Dermis microvascular lymphatic vessel endothelial cell (primary cell): ENCODE measurements at places on chromosomes 3 and 15. TPM values are rescaled to one million over a fixed set of nuclear protein-coding genes. Genes with fewer than 3 reads are reported as not detected.

DNA sequence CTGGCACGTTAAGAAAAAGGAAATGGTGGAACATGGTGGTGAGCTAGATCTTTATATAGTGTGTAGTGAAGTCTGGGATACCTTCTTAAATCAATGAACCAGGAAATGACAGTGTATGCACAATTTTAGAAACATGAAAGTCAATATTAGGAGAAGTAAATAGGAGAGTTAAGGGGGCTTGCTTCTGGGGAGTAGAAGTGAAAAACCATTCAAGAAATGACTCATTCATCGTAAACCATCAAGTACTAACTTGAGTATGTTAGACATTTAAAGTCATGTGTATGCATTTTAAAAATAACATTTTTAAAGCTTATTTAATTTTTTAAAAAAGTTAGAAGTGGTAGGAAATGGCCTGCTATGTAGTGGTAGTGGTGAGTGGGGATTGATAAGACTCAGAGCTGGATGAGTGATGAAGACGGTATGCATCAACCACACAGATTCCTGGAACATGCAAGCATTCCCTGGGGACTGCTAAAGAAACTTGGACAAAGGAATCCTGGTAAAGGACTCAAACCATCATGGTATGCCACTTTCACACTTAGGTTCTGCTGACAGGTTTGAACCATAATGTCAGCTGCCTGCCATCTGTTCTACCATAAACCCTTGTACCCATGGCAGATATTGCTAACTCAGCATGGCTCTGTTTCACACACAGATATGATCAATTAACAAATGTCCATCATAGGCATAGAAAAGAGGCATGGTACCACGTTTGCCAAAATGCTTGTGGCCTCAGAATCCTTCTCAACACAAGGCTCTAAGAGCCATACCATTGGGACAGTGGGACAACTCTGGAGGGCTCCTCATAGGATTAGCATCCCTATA lies 28.9 kb upstream of the MITF start:
- DNase-seq: no peak

DNA sequence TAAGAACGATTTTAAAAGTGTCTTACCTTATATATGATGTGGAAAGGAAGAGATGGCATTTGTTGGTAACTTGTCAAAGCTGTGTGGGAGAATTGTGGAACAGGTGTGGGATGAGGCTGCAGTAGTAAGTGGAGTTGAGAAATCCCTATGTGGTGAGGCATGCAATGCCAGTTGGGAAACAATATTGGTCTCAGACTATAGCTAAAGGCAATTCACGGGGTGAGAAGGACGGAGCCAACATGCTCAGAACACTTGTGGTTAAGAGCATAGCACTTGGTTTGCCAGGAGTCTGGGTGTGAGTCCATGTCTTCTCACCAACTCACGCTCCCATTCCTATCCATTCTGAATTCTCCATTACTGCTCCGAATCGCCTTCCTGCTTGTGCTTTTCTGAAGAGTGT lies 615.6 kb upstream of the ADAMTS9 start:
- DNase-seq: no peak

GRCh38 chr3:83843716-83844115 lies 1115.1 kb upstream of the CADM2 start:
- no peak for DNase-seq

GRCh38 chr15:47744496-47744895 lies 27.2 kb downstream of the SEMA6D start:
- no peak for DNase-seq

DNA sequence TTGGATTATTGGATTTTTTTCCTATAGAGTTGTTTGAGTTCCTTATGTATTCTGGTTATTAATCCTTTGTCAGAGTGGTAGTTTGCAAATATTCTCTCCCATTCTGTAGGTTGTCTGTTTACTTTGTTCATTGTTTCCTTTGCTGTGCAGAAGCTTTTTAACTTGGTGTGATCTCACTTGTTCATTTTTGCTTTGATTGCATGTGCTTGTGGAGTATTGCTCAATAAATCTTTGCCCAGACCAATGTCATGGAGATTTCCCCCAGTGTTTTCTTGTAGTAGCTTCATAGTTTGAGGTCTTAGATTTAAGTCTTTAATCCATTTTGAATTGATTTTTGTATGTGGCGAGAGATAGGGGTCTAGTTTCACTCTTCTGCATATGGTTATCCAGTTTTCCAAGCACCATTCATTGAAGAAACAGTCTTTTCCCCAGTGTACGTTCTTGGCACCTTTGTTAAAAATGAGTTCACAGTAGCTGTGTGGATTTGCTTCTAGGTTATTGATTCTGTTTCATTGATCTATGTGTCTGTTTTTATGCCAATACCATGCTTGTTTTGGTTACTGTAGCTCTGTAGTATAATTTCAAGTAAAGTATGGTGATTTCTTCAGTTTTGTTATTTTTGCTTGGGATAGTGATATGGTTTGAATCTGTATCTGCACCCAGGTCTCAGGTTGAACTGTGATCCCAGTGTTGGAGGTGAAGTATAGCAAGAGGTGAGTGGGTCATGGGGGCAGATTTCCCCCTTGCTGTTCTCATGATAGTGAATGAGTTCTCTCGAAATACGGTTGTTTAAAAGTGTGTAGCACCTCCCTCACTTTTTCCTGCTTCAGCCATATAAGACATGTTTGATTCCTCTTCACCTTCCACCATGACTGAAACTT lies 46.1 kb upstream of the TNFSF10 start:
- no peak for DNase-seq

GRCh38 chr15:50140983-50141382 lies 21.9 kb upstream of the ATP8B4 start:
- no peak for DNase-seq

GRCh38 chr15:41817327-41817726 lies 10.6 kb upstream of the JMJD7 start:
- no peak for DNase-seq

DNA sequence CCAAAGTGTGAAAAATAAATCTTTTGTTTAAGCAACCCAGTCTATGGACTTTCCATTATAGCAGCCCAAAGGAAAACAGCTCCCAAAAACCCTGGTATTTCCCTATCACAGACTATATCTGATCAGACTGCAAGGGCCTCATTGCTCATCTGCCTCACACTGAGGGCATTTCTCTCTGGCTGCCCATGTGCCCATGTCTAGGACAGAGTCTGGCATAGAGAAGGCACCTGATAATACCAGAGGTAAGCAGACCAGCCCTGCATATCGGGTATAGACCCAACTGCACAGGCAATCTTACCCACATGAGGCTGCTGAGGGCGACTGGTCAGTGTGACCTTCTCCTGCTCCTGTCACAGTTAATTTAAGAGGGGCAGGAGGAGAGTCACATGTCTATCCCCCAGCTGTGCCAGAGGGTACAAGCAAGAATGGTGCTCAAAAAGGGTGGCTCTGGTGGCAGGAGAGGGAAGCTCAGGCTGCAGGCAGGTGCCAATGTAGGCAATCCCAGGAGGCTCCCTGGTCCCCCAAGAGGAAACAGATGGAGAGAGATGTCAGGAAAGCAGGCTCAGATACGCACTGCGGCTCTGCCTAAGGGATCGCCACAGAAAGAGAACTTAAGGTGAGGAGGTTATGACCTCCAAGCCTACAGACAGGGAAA lies 3.1 kb downstream of the CSRNP1 start:
- DNase-seq: peak; percentile 66

DNA sequence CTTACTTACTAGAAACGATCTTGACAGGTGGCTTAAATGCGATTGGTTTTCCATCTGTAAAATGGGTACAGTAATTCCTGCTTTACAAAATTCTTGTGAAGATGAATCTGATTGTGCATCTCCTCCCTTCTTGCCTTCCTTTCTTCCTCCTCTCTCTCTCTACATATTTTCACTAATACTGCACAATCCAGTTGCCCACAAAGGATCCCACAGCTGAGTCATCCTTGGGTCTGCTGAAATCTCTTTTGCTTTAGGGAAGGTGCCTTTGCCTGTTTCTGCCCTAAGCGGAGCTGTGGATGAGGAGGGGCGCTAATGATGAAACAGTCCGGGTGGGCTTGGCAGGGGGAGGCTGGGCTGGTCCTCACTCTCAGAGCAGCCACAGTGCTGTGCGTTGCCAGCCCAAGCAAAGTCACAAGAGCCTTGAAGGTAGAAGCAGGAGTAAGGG lies 46.1 kb downstream of the AMOTL2 start:
- DNase-seq: no peak

DNA sequence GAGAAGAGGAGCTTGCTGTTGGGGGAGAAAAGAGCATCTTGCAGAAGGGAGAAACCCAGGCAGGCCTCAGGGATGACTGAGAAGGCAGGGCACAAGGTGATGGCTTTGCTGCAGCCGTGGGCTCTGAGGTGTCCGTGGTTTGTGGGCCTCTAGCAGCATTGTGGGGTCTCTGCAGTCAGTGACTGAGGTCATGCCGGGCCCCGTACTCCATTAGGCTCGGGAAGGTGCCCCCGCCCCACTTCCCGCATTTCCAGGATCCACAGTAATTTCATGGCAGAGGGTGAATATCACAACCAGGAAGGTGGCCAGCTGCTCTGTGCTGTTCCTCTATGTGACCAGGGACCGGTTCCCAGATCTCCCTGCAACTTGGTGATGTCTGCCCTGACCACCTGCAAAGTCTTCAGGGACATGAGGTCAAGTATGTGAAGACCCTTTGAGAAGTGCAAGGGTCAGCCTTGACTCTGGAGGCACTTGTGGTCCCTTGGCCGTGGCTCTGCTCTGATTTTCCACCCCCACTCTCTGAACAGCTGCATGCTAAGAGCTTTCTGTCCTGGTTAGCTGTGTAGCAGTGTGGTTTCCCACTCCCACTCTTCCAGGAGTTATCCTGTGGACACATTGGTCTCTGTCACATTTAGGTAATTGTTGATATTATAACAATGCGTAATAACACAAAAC lies 3.6 kb downstream of the KLF13 start:
- DNase-seq: no peak

DNA sequence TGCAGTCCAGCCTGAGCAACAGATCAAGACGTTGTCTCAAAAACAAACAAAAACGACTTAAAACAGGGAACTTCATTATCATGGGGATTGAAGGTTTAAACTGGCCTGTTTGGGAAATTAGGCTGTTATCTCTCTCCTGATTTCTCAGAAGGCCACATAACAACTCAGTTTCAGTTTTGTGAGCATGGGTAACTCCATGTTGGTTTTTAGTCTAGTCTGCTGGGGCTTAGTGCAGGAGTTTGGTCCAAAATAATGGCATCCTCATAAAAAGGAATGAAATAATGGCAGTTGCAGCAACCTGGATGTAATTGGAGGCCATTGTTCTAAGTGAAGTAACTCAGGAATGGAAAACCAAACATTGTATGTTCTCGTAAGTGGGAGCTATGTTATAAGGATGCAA lies 2.3 kb upstream of the ZNF280D start:
- DNase-seq: no peak

- DNase-seq: no peak
These were observed 2.0 kb downstream of the GALNT15 start for GRCh38 chr3:16176391-16177030.

DNA sequence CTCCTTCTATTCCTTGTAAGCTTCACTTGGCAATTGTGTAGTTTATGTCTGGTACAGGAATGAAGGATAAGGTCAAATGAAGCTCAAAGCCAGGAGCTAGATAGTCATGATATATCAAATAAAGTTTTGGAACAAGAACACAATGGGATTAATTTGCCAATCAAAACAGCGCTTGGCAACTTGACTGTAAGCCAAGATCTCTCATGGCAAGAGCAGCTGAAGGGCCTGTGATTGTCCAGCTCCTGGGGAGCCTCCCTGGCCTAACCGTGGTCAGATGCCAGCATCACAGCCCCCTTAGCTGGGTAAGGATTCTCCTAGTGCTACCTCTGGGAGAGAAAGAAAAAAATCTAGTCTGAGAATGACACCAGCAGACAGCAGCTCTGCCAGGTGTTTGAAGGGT lies 97.2 kb downstream of the LIPC start:
- peak; percentile 56 for DNase-seq

GRCh38 chr15:45026651-45027190 lies 3.7 kb downstream of the SORD start:
- no peak for DNase-seq

DNA sequence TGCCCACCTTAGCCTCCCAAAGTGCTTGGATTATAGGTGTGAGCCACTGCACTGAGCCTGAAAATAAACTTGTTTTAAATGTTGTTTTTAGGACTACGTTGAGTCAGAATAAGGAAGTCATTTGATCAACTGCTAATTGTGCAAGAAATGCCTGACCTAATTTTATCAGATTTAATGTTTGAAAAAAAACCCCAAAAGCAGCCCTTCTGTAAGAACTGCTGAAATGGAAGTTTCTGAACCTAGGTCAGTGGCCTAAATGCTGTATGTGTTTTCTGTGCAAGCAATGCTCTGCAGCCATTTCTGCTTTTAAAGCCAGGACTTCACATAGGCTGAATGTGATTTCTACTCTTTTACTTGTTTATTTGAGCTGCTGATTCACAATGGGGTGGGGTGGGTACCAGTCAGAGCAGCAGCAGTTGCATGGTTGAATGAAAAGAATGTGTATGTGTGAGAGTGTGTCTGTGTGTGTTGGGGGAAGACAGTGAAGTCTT lies 6.6 kb downstream of the GPX1 start:
- peak; percentile 62 for DNase-seq

GRCh38 chr15:62020576-62021160 lies 39.6 kb downstream of the VPS13C start:
- DNase-seq: no peak

LMAN1L gene
- not detected in 2 replicates for total RNA-seq

GOLGA6A gene
- total RNA-seq: not detected in 2 replicates

IL17RE gene
- total RNA-seq: 0.13 TPM in 2 replicates

TNNC1 gene
- total RNA-seq: 0.13 TPM in 1 of 2 replicates, not detected in the other

PCBP4 gene
- total RNA-seq: 16.7 and 18.1 TPM in 2 replicates

RARB gene
- total RNA-seq: 0.26 and 3.8 TPM in 2 replicates

CLDN11 gene
- 77.5 and 185 TPM in 2 replicates for total RNA-seq

SATB1 gene
- total RNA-seq: 3.3 and 5.6 TPM in 2 replicates

TRPM1 gene
- under 0.01 and 0.25 TPM in 2 replicates for total RNA-seq

PLSCR2 gene
- total RNA-seq: 0.13 TPM in 1 of 2 replicates, not detected in the other

MESP2 gene
- total RNA-seq: not detected in 2 replicates

SQOR gene
- total RNA-seq: 142 and 156 TPM in 2 replicates

ITIH3 gene
- 0.64 and 1.1 TPM in 2 replicates for total RNA-seq

EPHB3 gene
- 0.13 and 0.25 TPM in 2 replicates for total RNA-seq

CATSPER2 gene
- total RNA-seq: 0.13 and 0.63 TPM in 2 replicates
